ENCODE measurements at places on chromosomes 12 and 14.

- no peak for DNase-seq
Measured at GRCh38 chr12:132151766-132152410, 7.6 kb downstream of the NOC4L start.

DNA sequence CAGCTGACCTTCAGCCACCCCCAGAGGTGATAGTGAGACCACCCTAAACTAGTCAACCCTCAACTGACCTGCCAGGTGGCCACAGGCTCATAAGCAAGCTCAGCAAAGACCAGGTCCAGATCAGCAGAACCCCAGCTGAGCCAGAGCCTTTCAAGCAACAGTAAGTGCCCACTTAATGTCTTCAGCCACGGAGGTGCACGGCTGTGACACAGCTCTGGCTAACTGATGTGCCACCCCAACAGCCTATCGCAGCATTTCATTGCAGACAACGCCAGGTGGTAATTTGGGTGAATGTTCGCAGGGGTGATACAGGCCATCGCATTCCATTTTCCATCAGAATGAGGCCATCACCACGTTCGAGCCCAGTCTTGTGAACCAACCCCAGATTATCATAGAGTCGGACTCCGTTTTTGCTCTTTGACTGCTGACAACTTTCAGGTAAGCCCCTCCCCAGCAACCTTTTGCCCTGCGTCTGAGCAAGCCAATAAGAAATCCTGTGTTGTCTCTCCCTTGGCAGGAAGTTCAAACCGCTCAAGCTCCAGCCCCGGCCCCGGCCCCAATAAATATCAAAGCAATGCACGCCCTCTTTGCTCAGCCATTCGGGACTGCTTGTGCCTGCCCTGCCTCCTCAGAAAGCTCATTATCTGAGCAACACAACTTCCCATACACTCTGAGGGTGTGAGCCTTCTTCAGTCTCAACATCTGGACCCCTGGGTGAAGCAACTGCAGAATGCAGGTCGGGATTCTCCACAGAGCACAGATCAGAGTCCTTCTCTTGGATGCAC, 44.4 kb downstream of the JAG2 start:
- DNase-seq: no peak

DNA sequence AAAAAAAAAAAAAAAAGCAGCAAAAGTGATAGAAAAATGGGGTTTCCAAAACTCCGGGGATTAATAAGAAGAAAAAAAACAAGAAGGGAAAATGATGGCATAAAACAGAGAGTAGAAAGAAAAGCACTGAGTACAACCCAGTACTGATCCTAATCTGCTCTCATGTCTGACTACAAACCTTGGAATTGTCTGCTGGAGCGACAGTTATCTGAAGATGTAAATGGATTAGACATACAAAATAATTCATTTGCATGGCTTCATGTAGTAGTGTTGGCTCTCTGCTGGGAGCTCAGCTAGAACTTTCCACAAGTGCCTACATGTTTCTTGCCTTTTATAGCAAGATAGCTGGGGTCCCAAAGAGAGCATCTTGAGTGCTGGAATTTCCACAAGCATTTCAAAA, 34.2 kb downstream of the ZCRB1 start:
- no peak for DNase-seq

DNA sequence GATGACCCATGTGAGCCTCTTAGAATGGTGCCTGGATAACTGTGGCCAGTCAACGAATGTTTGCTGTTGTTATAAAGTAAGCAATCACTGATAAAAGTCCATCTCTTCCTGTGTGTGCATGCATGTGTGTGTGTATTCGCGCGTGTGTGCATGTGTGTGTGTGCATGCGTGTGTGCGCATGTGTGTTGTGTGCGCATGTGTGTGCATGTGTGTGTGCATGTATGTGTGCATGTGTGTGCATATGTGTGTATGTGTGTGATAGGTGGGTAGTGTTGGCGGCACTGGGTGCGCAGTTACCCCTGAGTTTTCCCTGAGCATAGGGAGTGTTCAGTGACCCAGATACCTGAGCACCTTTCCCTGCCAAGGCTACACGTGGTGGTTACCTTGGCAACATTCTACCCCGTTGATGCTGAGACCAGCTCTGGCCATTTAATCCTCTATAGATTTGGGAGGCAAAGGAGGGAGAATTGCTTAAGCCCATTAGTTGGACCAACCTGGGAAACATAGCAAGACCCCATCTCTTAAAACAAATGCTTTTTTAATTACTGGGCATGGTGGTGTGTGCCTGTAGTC, 137.8 kb downstream of the SLC15A4 start:
- DNase-seq: no peak

DNA sequence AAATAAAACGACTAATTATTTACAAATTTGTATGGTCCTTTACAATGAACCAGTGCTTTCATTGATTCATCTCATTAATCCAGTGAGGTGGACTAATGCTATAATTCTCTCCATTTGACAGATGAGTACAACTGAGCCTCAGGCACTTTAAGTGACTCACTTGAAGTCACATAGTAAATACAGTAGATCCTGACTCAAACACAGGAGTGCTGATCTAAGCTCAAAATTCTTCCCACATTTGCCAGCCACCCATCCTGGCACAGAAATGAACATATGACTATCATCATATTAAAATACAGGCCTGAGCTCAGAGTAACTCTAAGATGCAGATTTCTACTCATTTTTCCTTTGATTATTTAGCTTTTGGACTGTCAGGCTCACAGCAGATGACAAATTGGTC, 30.6 kb downstream of the SLC16A7 start:
- no peak for DNase-seq

DNA sequence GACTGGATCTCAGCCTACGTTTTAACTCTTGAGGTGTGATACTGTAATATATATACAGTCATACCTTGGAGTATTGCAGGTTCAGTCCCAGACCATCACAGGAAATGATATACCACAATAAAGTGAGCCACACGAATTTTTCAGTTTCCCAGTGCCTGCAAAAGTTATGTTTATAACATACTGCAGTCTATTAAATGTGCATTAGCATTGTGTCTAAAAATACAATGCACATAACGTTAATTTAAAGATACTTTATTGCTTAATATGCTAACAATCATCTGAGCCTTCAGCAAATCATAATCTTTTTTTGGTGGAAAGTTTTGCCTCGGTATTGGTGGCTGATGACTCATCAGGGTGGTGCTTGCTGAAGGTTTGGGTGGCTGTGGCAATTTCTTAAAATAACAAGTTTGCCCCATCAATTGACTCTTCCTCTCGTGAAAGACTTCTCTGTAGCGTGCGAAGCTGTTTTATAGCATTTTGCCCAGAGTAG, 18.9 kb downstream of the PYROXD1 start:
- DNase-seq: no peak

GRCh38 chr12:124994437-124994975, 1.1 kb downstream of the BRI3BP start:
- DNase-seq: no peak
